ENCODE measurements at places on chromosomes 1 and 21.

- no peak for DNase-seq
Measured at GRCh38 chr1:94032637-94033036, 88.3 kb downstream of the ABCA4 start.

DNA sequence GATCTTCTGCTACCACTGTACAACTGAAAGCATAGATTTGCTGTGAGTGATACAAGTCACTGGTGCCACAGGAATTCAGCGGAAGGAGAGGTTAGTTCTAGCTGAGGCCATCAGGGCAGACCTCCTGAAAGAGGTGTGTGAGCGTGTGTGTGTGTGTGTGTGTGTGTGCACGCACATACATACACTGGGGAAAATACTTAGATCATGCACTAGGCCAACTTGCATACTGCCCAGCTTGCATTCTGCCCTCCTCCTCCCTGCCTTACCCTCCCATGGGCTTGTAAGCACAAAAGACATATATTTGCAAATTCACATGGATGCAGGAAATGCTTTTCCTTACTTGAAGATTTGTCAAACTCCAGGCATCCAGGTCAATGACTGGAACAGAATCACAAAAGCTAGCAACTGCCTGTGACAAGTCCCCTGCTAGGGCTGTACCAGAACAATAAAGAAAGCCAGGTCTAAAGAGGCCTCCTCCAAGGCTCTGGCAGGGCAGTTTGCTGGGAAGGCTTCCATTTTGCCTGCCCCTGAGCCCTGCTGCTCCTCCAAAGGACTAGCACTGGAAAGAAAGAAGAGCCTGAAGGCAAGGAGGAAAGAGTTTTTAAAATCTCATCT is 23.2 kb downstream of the PLEKHA6 start:
- no peak for DNase-seq

DNA sequence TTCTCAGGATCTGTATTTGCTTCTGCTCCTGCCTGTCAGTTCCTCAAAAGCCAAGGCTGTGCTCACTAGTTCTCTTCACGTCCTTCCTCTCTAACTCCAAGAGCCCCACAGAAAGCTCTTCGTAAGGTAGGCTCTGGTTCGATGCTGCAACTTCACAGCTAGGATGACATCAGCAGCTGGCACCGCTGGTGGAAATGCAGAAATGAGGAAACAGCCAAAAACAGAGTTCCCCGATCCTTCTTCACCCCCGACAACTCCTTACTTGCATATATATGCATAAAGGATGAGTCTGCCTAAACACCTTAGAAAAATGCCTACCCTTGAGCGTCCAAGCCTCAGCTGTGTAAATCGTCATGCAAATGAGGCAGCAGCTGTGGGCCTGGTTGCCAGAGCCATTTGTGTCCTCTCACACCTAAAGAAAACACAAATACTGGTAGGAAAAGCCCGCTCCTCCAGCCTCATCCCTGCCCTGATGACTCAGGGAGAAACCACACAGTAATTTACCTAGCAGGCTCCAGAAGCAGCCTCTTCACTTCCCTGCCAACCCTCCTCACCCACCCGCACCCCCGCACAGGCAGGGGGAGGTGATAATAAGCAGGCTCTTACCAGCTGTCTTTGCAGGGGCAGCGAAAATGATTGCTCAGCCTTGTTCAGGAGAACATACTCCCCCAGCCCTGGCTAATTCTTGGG is 28.2 kb downstream of the BATF3 start:
- DNase-seq = peak; percentile 92

GRCh38 chr1:59146651-59147358 is 150.1 kb upstream of the FGGY start:
- DNase-seq = peak; percentile 69

- DNase-seq = peak; percentile 51
Measured at GRCh38 chr1:222914861-222915632, 100.2 kb downstream of the DISP1 start.

GRCh38 chr1:204523605-204524215 is 7.5 kb downstream of the MDM4 start:
- peak; percentile 55 for DNase-seq

GRCh38 chr1:89815611-89816010 is 5.2 kb upstream of the LRRC8D start:
- DNase-seq = no peak

GRCh38 chr1:28905921-28906666 is 8.3 kb upstream of the EPB41 start:
- no peak for DNase-seq

GRCh38 chr1:66331658-66332547 is 202.1 kb upstream of the SGIP1 start:
- DNase-seq = peak; percentile 78

DNA sequence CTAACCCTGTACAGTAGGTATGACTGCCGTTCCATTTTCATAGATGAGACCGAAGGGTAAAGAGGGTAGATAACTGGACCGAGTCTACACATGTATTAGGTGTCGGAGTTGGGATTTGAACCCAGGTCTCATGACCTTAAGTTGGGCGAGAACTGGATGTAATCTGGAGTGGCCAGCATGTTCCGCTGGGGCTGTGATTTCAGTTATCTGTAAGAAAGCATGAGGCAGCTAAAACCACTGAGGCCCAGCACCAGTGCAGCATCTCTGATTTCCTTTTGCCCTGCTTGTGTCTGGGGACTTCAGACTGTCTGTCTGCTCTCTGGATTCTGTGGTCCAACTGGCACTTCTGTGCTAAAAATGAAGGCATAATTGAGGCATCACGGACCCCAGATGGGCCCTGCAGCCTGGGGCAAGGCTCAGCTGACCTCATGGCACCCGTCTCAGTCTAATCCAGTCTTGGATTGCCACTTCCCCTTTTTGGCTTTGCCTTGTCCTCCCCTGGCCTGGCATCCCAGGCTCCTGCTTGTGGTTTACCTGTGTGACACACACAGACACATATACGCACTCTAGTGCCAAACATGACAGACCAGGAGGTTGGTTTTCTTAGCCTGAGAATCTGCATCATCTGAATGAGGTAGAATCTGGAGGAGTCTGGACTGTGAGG is 180.2 kb downstream of the KIF26B start:
- DNase-seq = no peak

GRCh38 chr1:178531887-178532286 is 19.0 kb downstream of the TEX35 start:
- DNase-seq = peak; percentile 15

GRCh38 chr1:14668538-14668937 is 70.1 kb downstream of the KAZN start:
- no peak for DNase-seq

GRCh38 chr21:17777072-17777765 is 41.9 kb downstream of the C21orf91 start:
- no peak for DNase-seq

- DNase-seq = peak; percentile 84
Measured at GRCh38 chr1:228228601-228229074, 20.8 kb downstream of the OBSCN start.

Measured in LHCN-M2 (cell line).